ENCODE measurements at places on chromosomes 16 and 17. TPM values are rescaled to one million over a fixed set of nuclear protein-coding genes. Genes with fewer than 3 reads are reported as not detected.

DNA sequence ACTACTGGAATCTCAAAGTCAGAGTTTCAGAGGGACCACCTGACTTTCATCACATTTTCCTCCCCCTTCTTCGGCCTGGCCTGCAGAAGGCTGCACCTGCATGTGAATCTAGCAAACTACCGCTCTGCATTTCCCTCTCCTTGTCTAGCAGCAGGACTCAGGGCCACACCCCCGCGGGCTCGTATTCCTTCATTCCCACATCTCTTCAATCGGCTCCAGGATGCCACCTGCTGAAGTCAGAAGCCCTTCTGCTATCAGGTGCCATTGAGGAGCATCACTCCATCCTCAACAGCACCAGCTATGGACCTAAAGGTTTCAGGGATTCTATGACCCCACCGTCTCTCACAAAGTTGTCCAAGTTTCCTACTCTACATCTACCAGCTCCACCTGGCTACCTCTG, 169.5 kb downstream of the VPS53 start:
- no peak overlapping the region for H3K27ac ChIP-seq
- peaks cover 31% of the 10 kb centered on the region for H3K36me3 ChIP-seq
- H3K27me3 ChIP-seq, result no peaks in the 10 kb centered on the region
- no peak for DNase-seq

DNA sequence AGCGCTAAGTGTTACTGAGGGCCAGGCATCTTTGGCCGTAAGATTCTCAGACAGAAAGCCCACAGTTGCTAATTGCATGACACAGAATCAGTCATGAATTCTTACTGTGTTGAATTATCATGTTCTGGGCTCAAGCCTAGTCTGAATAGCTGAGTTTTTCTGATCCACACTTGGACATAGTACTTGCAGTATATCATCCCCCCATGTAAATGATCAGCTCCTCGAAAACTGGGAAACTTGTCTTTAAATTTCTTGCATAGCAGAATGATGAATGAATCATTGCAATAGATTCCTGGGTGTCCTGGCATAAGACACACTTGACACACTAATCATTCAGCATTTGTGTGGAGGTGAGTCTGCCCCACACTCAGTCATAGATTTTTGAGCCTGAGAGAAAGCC, 2.2 kb downstream of the MLYCD start:
- no peak for DNase-seq
- peaks cover 4% of the 10 kb centered on the region for H3K27me3 ChIP-seq
- no peak overlapping the region for H3K27ac ChIP-seq

GRCh38 chr16:9258423-9259051, 167.1 kb downstream of the HAPSTR1 start:
- no peak overlapping the region for H3K4me3 ChIP-seq
- H3K4me1 ChIP-seq, result no peaks in the 10 kb centered on the region
- DNase-seq, result no peak
- H3K27me3 ChIP-seq, result no peaks in the 10 kb centered on the region
- H3K36me3 ChIP-seq, result no peaks in the 10 kb centered on the region

- H3K4me3 ChIP-seq, result no peak overlapping the region
- no peak overlapping the region for H3K27ac ChIP-seq
- H3K36me3 ChIP-seq, result no peaks in the 10 kb centered on the region
- H3K4me1 ChIP-seq, result no peaks in the 10 kb centered on the region
- H3K27me3 ChIP-seq, result no peaks in the 10 kb centered on the region
Observed at GRCh38 chr17:31594416-31594815, 202.9 kb downstream of the RAB11FIP4 start.

GRCh38 chr17:72053036-72053435, 67.8 kb upstream of the SOX9 start:
- no peaks in the 10 kb centered on the region for H3K36me3 ChIP-seq
- H3K4me1 ChIP-seq, result no peaks in the 10 kb centered on the region
- DNase-seq, result no peak
- no peaks in the 10 kb centered on the region for H3K27me3 ChIP-seq
- H3K27ac ChIP-seq, result no peak overlapping the region
- H3K4me3 ChIP-seq, result no peak overlapping the region

GRCh38 chr17:41813152-41813680, 412 bp downstream of the FKBP10 start:
- no peak for DNase-seq
- H3K27ac ChIP-seq, result peak overlapping the region; percentile 40
- H3K4me1 ChIP-seq, result peaks cover 14% of the 10 kb centered on the region
- H3K36me3 ChIP-seq, result peaks cover 1% of the 10 kb centered on the region
- H3K27me3 ChIP-seq, result peaks cover 28% of the 10 kb centered on the region

TLCD1 gene
- 9.5 TPM for total RNA-seq

SDR42E1 gene
- total RNA-seq, result 5.9 TPM

ST6GALNAC1 gene
- total RNA-seq, result 0.78 TPM

SCN4A gene
- 0.13 TPM for total RNA-seq

SEC14L5 gene
- not detected for total RNA-seq

CCL7 gene
- not detected for total RNA-seq
